ENCODE measurements at places on chromosomes 16 and 17. TPM values are rescaled to one million over a fixed set of nuclear protein-coding genes. Genes with fewer than 3 reads are reported as not detected.

Gene RDM1
- not detected for total RNA-seq

Gene TUBD1
- total RNA-seq, result 14.7 TPM

DNA sequence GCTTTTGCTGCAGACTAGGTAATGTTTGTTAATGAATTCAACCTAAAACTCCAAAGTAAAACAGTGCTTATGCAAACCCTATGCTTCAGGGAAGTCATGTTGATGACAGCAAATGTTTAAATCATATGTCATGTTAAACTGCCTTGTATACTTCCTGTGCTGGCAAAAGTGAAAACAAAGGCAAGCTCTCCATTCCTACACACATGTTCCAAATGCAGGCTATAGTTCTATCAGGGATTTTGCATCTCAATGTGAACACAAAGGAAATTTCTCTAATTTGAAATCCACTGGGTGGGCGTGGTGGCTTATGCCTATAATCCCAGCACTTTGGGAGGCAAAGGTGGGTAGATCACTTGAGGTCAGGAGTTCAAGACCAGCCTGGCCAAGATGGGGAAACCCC is 19.3 kb downstream of the UNK start:
- H3K4me3 ChIP-seq, result no peak overlapping the region
- H3K27me3 ChIP-seq, result no peaks in the 10 kb centered on the region
- no peak overlapping the region for H3K27ac ChIP-seq
- H3K36me3 ChIP-seq, result peaks cover 21% of the 10 kb centered on the region
- no peak for DNase-seq
- H3K4me1 ChIP-seq, result no peaks in the 10 kb centered on the region

Gene GGNBP2
- total RNA-seq, result 74.8 TPM

Gene TRPV3
- 0.68 TPM for total RNA-seq

Gene OTOP3
- total RNA-seq, result not detected

DNA sequence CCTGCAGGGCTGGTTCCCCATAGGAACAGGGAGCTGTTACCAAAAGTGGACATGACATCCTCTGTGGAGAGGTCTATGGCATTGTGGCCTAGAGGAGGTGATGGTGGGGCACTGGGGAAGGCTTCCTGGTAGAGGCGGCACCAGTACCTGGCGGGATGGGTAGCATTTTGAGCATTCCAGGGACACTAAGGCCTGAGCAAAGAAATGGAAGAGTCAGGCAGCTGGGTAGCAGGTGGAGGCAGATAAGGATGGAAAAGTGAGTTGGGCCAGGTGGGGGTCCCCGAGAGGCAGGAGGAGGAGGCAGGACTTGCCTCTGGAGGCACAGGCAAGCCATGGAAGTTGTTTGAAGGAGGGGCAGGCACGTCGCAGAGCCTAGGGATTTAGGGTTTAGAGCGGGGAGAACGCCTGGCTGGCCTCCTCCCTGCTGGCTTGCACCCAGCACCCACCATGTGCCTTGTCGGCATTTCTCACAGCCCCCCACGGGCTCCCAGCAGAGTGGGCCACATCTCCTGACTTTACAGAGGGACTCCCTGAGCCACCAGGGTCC is 5.1 kb upstream of the ADCY7 start:
- DNase-seq, result no peak
- H3K4me3 ChIP-seq, result no peak overlapping the region
- H3K36me3 ChIP-seq, result no peaks in the 10 kb centered on the region
- H3K27me3 ChIP-seq, result no peaks in the 10 kb centered on the region
- peak overlapping the region; percentile 11 for H3K27ac ChIP-seq

Gene CTRB2
- total RNA-seq, result 0.44 TPM

DNA sequence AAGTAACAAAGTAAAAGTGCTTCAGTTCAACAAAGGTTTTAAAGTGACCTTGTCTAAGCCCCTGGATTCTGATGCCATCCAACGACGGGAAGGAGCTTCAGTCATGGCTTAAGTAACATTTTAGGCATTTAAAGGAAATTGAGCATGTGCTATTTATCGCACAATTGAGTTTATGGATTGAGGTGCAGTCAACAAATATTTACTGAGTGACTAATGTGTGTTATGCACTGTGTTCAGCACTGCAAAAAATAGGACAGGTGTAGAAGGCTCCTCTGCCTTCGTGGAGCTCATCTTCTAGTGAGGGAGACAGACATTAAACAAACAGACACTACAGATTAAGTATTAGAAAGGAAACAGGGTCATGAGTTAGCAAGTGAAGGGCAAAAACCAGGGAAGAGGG is 12.5 kb downstream of the TMIGD1 start:
- H3K4me1 ChIP-seq, result no peaks in the 10 kb centered on the region
- no peak for DNase-seq
- no peaks in the 10 kb centered on the region for H3K36me3 ChIP-seq
- H3K27me3 ChIP-seq, result no peaks in the 10 kb centered on the region
- no peak overlapping the region for H3K4me3 ChIP-seq

DNA sequence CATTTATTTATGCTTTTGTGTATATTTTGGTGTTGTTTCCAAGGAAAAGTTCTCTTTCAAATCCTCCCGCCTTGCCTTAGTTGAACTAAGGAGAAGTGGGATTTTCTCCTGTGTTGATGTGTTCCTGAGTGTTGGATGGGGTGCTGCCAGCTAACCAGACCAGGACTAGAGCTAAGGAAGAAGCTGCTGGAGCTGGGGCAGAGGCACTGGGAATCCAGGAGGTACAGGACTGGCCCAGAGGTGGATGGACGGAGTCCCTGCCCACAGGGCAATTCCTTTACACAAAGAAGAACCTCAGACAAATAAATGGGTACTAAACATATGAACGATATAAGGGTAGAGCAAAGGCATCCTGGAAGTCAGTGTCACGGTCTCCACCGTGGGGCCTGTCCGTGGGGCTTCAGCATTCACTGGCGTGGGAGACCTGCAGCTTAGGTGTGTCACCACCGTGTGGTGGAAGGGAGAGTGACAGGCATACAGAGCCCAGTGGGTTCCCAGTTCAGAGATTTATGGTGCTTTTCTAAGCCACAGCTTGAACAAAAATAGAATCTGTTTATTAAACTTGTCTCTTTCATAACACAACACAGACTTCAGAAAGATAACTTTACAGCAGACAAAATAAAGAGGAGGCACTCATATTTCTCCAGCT is 270.7 kb downstream of the NTN1 start:
- DNase-seq, result no peak
- no peaks in the 10 kb centered on the region for H3K27me3 ChIP-seq
- H3K27ac ChIP-seq, result no peak overlapping the region
- no peak overlapping the region for H3K4me3 ChIP-seq
- peaks cover 12% of the 10 kb centered on the region for H3K4me1 ChIP-seq

Gene PHF23
- total RNA-seq, result 33.9 TPM

DNA sequence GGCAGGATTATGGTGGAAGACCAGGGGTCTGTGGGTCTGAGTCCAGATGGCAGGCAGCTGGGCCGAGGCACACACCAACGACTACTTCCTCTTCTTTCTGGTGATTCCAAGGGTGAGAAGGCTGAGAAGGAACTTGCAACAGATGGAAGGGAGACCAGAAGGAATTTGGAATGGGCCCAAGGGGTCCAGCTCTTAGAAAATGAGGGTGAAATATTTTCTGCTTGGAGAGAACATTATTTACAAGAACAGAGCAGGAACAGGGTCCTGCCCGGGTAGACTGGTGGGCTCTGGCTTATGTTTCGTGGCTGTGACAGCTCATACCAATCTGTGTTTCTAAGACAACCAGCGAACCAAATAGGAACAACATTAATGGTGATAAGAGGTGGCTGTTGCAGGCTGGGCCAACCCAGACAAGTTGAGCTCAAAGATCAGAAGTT is 36.6 kb downstream of the CCDC42 start:
- H3K27ac ChIP-seq, result peak overlapping the region; percentile 76
- H3K4me3 ChIP-seq, result no peak overlapping the region

Gene HNF1B
- total RNA-seq, result 15.2 TPM

Measured in lower lobe of right lung (tissue), 2 donors.